Stimulated activated CD4-positive, alpha-beta T cell treated with anti-CD3 and anti-CD28 coated beads, Interleukin-2, amount 100 ng/mL, for 4 hours (primary cell): ENCODE measurements at places on chromosomes 6 and 20.

DNA sequence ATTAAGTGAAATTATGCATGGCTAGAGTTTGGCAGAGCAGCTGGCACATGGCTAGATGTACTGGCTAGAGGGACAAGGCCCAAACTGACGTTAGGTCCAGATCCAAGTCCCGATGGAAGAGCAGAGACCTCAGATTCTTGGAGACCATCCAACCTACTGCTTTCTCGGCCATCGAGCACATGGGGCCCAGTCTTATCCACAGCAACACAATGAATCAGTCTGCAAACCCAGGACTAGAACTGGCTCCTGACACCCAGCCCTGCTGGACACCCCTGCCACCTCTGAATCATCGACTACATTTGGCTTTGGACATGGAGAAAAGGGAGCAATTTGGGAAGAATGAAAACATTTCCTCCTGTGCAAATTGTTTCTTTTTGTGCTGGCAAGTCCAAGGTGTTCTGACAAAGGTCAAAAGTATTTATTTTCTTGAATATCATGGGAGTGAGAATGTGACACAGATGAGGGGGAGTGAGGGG is 23.9 kb upstream of the YWHAB start:
- no peak for DNase-seq

GRCh38 chr6:107870381-107870780 is 46.3 kb upstream of the SCML4 start:
- no peak for DNase-seq

DNA sequence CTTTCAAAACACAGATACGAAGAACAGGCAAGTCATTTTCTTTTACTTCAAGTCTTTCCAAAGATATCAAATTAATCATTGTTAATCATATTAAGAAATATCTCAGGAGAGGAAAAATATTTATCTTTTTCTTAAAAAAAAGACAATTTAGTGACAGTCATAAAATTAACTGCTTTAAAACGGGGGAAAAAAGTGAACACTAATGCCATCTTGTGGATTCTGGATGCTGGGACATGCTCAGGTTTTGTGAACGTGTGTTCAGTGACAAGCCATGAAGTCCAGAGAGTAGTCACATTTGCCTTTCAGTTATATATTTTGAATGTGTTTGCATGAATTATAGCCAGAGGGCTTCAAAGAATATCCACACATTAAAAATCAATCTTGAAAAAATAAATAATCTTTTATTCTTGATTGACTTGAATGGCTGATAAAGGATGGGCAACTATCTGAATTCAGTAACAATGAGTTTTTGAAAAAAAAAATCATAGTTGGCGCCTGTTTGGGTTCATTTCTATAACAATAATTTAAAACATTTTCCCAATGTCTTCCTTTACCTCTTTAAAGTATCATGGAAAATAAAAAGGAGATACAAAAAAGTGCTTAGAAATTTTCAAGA is 74.7 kb upstream of the NOX3 start:
- peak; percentile 16 for DNase-seq

DNA sequence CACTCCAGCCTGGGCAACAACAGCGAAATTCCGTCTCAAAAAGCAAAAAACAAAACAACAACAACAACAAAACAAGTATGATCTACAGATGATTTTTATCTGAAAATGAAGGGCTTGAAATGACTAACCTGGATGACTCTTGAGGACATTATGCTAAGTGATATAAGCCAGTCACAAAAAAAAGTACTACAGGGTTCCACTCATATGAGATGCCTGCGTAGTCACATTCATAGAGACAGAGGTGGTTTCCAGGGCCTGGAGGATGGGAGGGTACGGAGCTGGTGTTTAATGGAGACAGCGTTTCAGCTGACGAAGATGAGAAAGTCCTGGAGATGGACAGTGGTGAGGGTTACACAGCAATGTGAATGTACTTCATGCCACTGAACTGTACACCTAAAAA is 8.3 kb upstream of the INSM1 start:
- DNase-seq: no peak

DNA sequence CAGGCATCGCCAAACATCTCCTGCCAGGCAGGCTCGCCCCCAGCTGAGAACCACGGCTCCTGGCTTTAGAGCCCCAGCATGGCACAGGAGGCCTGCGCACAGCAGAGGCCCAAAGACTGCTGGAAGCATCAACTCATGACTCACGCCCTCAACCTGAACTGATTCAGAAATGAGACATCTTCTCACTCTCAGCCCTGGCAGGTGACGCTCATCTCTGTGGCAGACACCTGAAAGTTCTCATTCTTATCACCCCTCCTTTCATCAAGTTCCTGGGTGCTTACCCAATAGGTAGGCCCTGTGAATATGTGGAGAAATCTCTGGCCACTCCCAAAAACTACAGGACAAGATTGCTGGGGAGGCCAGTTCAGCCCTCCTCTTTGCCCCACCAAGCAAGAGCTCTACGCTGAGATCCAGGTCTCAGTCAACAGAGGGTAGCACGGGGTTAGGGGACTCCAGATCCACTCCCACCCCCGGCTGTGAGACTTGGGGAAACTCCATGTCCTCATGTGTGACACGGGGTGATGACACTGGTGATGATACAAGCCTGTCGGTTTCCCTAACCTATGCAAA is 11.3 kb downstream of the NFATC2 start:
- peak; percentile 73 for DNase-seq

GRCh38 chr6:192313-192664 is 100.0 kb upstream of the DUSP22 start:
- DNase-seq: no peak

DNA sequence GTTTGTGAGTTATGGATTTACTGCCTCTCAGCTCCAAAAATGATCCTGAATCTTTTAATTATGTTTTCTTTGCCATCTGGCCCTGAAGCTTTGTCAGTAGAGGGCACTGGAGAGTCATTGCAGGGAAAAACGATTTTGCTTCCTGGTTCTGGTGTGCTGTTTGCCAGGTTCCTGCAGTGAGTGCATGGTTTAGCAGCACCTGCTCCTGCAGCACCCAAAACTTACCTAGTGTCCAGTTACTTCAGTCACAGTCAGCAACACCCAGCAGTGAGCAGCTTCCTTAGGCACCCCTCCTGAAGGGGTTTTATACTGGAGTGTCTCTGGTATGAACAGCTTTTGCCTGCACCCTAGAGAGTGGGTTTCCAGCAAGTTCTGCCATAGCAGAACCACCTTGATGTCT is 6.0 kb upstream of the TRIM26 start:
- DNase-seq: no peak

DNA sequence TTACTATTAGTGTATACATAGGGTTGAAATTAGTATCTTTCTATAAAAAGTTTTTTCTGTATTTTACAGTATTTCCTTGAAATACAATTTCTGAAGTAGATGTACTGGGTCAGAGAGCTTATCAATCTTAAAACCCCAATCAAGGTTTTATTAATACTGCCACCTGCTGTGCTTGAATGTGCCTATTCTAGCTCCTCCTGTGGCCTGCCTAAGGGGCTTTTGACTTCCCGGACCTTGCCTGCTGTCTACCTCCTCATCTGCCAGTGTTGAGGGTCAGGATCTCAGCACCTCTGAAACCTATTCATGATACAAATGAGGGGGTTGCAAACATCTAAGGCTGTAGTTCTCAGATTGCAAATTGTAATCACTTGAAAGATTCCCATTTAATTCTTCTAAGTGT is 9.2 kb downstream of the PACRG start:
- no peak for DNase-seq

GRCh38 chr20:23235173-23236027 is 115.2 kb upstream of the NXT1 start:
- DNase-seq: no peak

GRCh38 chr6:15827496-15828255 is 164.8 kb upstream of the DTNBP1 start:
- no peak for DNase-seq

DNA sequence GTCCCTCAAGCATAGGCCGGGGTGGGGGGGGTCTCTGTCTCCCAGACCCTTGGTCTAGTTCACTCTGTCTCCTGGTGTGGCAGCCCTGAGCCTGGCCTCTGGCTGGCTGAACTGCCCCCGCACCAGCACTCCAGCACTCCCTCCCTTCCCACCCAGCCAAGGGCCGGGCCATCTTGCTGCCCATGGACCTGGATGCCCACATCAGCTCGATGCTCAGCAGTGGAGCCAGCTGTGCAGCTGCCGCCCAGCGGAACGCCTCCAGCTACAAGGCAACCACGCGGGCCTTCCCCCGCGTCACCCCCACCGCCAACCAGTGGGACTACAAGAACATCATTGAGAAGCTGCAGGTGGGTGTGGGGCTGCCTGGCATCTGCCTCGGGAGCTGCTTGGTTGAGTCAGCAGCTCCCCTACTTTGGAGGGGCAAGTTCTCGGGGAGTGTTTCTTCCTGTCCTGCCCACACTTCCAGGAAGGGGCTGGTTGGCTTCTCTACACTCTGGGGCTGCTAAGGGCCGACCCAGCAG is 28.4 kb downstream of the UQCC2 start:
- peak; percentile 73 for DNase-seq

DNA sequence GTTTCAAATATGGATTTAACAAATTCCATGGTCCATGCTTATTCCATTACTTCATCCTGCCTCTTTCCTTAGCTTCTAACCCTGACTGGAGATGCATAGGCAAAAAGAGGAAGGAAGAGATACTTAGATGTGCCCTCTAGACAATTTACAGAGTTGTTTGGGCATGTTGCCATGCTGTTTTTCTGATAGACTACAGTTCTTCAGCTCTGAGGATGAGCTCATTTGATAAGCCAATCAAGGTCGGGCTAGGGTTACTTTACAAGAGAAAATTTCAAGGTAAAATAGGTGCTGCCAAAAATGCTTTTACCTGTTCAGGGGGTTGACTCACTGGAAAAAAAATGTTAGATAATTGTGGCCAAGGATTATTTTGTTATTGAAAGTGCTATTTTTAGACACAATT is 5.9 kb downstream of the HCRTR2 start:
- DNase-seq: no peak

GRCh38 chr20:10653599-10654249 is 20.1 kb downstream of the JAG1 start:
- DNase-seq: no peak

- DNase-seq: no peak
Observed at GRCh38 chr6:37794825-37795224, 24.7 kb upstream of the ZFAND3 start.

DNA sequence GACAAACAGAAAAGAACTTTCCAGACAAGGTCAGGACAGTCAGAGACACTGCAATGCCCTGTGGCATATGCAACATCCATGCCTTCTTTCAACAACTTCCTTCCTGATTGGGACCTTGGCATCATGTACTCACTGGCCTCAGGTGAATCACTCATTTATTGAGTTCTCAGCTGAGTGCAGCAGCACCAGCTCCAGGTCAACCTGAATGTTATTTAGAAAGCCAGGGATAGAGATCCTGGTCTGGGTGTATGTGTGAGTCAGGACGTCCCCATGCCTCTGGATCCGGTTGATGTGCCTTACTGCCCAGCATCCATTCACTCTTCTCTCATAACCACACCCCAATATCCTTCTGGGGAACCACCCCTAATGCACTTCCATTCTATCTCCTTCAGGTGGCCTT is 54.4 kb downstream of the SNRNP48 start:
- no peak for DNase-seq

- DNase-seq: no peak
Observed at GRCh38 chr6:154285826-154286225, 70.8 kb downstream of the IPCEF1 start.

DNA sequence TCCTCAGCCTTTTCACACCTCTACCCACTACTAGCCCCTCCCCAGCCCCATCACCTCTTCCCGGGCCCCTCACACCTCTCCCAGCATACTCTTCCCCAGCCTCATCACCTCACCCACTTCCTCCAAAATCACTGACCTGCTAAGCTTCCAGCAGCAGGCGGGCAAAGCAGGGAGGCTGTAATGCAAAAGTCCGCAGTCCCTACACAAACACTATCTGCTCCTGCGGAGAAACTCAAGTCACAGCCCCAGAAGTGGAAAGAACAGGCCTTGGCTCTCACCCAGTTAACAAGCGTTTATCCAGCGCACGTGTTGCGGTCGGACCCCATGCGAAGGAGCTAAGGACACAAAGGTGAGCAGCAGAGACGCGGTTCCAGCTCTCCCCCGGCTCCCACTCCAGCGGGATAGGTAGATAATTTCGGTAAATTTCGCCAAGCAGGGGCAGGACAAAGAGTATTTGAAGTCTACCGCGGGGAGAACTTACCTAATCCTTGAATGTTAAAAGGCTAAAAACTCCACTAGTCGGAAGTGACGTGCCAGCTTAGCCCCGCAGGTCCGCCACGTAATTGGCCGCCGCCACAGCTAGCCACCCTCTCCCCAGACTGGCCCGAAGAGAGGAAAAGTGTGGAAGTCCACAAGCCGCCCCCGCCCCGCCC is 728 bp upstream of the TRIM39 start:
- DNase-seq: peak; percentile 62

DNA sequence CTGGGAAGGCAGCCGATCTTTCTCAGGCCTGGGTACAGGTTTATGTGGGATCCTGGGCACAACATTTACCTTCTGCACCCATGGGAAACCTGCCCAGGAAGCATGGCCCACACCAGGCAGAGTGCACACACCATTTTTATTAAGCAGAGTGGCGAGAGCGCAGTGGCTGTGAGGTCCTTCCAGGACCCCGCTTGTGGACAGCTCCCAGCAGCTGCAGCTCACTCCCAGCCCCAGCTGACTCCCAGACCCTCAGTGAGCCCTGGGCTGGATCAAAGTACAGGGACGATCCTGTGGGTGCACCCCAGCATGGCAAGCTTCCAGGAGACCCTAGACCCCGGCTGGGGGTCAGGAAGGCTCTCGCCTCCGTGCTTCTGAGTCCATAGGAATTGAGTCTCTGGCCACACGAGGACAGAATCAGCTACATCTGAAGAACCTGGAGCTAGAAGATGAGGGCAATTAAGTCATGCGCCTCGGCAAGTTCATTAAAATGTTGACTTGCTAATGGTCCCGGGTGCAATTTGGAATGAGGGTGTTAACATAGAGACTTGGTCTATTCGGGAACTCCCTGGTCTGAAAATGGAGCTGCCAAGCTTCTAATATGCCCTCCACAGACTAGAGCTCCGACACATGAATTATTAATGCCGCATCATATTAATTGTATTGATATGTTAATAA is 65.4 kb upstream of the SLCO4A1 start:
- DNase-seq: no peak

DNA sequence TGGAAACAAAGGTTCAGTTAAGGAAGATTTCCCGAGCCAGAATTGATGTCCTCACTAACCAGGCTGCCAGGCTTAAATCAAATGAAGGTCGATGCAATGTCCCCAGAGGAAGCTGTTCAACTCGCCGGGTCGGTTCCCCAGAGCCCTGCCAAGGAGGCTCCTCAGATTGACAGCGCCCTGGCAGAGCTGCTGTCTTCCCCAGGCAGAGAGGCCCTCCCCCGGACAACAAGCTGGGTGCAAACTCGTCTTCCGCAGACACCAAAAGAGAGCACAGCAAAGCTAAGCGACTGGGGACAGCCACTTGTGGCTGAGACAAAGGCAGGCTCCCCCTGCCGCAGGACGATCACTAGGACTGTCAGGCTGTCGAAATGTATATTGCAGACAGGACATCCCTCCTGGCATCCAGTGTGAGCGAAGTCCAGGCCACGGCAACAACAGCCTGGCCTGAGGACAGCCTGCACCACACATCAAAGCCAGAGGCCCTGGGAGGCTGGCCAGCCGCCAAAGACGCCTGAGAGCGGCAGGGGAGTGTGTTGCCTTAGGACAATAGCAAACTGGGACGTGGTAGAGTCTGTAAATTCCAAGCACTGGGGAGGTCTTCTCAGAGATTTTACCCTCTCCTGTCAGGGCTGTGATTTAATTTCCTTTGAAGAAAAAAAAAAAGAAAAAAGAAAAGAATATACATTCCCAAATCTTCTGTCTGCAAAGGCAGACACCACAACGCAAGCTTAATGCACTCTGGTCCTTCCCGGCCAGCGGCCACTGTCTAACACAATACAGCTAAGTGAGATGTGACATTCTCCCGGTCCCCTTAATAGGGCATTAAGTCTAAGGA is 99.1 kb downstream of the HIVEP2 start:
- no peak for DNase-seq

GRCh38 chr6:129490521-129491255 is 219.3 kb downstream of the ARHGAP18 start:
- DNase-seq: peak; percentile 76
